DMS153 (cell line): ENCODE measurements at places on chromosomes 3 and 15.

- no peak for DNase-seq
These were observed 59.0 kb downstream of the RORA start for GRCh38 chr15:61169904-61170695.

DNA sequence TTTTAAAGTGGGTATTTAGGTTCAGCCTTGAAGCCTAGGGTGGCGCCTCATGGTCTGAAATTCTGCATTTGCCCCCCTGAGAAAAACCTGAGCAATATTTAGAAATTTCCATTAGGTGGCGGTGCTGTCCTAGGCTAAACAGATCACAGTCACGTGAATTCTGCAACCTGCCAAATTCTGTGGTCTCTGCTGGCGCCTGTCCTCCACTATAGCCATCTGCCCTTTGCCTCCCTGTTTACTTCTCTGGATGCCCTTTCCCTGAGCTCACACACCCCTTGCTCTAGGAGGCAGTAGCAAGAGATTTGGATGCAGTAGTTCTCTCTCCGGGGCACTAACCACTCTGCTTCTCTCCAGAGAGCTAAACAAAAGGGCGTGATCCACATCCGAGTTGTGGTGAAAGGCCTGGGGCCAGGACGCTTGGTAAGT lies 9.1 kb downstream of the MRPS11 start:
- no peak for DNase-seq

DNA sequence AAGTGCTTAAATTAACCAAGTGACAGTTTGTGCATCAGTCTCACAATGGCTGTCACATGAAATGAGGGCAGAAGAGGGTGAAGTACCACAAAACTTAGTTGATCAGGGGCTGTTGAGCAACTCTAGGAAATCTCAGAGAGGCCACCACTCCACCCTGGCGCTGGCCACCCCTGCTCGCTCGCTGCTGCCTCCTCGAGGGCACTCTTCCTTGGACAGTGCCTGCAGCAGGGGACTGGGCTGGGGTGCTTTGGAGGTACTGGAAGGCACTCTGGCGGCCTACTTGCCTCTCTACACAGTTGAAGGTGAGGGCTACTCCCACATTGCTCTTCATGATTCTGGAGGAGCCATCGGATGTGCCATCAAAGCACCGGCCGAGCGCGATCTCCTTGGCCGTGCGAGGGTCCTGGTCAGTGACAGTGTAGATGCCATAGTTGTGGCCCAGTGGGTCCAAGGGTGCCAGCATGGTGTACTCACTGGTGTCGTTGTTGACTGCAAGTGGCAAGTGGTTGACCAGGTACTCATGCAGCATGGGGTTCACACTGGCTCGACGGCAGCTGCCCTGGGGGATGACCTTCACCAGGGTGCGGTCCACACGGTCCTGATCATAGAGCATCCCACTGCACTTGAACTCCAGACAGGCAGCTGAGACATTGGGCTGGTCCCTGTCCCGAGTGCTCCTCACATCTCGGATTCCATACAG lies 11.6 kb upstream of the CLPX start:
- no peak for DNase-seq

- no peak for DNase-seq
These were observed 354.7 kb downstream of the MCTP2 start for GRCh38 chr15:94586099-94586498.

DNA sequence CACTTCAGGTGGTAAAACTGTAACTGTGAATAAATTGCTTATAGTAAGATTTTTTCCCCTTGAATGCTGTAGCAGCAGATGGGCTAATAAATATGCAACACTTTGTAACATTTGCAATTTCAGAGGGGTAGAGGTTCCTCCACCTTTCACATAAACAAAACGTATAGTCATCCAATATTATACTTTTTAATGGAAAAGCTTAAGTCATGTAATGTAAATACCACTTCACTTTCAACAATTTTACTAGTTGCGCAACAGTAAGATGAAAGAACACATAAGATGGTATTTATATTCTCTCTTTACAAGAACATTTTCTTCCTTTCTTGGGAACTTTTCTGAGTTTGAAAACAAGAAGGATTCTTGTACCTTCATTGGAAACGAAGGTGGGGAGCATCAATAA lies 56.6 kb upstream of the FAM3D start:
- DNase-seq, result no peak

- DNase-seq, result no peak
These were observed 185.9 kb downstream of the SUCLG2 start for GRCh38 chr3:67468511-67468910.
